ENCODE measurements at places on chromosomes 11 and 22.

DNA sequence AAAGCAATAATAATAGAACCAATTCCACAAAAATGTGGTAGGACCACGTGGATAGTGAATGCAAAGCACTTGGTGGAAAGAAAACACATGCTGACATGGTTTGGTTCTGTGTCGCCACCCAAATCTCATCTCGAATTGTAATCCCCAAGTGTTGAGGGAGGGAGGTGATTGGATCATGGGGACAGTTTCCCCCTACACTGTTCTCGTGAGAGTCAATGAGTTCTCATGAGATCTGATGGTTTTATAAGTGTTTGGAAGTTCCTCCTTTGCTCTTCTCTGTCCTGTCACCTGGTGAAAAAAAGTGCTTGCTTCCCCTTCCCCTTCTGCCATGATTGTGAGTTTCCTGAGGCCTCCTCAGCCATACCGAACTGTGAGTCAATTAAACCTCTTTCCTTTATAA is 421.9 kb upstream of the CADM1 start:
- no peak for DNase-seq

DNA sequence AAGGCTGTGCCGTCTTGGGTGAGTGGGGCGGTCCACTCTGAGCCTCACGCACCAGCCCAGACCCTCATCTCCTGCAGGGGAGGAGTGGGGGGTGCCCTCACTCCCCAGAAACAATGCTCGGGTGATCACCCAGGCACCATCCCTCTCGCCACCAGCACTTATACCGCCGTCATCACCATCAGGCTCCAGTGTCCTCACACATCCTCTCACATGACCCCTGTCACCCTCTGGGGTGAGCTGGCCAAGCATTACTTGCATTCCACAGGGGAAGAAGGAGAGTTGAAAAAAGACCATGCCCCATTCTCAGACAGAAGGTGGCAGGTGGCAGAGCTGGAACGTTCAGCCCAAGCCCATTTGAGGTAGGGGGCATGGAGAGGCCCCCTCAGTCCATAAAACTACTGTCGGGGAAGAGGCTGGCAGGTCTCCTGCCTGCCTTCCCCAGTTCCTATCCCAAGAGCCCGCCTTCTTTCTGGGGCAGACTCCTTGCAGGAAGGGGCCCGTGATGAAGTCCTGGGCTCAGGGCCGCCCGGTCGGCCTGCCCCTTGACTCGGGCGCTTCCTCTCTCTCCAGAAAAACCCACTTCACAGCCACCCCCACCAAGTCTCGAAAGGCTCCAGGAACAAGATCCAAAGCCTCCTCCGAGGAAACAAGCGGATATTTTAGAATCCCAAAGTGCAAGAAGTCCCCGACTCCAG is 153.3 kb downstream of the DSCAML1 start:
- no peak for DNase-seq

DNA sequence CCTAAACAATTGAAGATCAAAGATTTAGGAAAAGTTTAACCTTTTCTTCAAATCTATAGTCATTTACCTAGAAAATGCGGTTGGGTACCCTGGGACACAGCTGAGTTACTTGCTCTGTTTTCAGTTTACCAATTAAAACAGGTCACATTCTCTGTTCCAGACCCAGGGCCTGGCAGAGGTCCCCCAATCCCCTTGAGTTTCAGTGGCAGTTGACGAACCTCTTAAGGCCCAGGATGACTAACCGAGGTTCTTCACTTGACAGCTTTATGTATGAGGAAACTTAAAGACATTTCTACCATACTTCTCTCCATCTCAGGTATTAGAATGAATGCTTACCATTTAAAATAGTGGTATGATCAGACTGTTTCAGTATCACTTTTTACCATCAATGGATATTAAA is 16.3 kb downstream of the LDHAL6A start:
- DNase-seq = no peak

GRCh38 chr11:130852589-130852988 is 63.7 kb downstream of the SNX19 start:
- no peak for DNase-seq

GRCh38 chr22:22955866-22956535 is 68.4 kb downstream of the IGLL5 start:
- peak; percentile 31 for DNase-seq

- DNase-seq = no peak
Observed at GRCh38 chr11:75733431-75734107, 15.9 kb downstream of the MOGAT2 start.

DNA sequence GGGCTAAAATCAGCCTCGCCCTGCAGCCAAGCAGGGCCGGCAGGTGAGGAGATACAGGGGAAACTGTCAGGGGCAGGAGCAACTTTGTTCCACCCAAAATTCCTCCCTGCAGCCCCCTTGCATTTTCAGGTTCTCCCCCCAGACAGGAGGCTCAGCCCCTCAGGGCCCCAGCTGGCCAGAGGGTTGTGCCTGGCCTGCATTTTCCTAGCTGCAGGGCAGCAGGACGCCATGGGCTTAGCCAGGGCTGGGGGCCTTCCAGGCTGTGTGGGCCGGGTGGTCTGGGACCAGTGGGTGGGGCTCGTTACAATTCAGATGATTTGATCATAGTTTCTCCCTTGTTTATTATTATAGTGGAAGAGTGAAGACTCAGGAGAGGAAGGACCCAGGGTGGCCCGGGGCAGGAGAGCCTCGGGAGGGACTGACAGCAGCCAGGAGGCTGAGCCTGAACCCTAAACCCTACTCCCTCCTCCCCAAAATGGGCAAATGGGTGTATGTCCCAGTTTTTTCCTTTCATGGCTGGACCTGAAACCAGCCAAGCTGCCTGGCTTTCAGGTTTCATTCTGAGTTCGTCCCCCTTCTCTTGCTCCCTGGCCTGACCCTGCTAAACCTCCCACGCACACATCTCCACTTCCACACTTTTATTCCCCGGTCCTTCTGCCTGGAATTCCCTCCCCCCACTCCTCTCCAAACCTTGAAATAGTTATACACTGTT is 40.0 kb downstream of the AHNAK start:
- DNase-seq = no peak

- DNase-seq = no peak
Observed at GRCh38 chr22:47439643-47440265, 677.3 kb downstream of the TBC1D22A start.

- DNase-seq = no peak
Observed at GRCh38 chr11:114915871-114916805, 237.8 kb downstream of the NXPE2 start.

DNA sequence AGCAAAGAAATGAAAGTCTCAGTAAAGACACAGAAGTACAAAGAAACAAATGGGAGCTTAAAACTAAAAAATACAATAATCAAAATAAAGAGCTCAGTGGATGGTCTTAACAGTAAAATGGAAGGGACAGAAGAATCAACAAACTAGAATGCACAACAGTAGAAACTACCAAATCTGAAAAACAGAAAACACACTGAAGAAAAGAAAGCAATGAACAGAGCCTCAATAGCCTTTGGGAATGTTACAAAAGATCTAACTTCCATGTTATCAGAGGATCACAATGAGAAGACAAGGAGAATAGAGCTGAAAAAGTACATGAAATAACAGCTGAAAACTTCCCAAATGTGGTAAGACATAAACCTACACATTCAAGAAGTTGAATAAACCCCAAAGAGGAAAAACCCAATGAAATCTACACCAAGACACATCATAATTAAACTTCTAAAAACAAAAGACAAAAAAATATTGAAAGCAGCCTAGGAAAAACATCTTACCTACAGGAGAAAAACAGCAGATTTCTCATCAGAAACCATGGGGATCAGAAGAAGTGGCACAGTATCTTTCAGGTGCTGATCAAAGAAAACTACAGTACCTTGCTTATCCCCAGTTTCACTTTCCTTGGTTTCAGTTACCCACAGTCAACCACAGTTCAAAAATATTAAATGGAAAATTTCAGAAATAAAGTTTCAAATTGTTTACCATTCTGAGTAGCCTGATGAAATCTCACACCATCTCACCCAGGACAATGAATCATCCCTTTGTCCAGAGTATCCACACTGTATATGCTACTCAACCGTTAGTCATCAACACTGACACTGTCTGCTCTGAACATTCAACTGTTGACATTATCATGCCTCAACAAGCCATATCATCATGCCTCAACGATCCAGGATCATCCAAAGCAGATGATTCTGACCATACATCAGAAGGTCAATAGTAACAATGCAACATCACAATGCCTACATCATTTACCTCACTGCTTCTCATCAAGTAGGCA is 22.2 kb downstream of the RRAS2 start:
- no peak for DNase-seq

- DNase-seq = no peak
Observed at GRCh38 chr11:130979386-130979972, 63.2 kb upstream of the SNX19 start.

DNA sequence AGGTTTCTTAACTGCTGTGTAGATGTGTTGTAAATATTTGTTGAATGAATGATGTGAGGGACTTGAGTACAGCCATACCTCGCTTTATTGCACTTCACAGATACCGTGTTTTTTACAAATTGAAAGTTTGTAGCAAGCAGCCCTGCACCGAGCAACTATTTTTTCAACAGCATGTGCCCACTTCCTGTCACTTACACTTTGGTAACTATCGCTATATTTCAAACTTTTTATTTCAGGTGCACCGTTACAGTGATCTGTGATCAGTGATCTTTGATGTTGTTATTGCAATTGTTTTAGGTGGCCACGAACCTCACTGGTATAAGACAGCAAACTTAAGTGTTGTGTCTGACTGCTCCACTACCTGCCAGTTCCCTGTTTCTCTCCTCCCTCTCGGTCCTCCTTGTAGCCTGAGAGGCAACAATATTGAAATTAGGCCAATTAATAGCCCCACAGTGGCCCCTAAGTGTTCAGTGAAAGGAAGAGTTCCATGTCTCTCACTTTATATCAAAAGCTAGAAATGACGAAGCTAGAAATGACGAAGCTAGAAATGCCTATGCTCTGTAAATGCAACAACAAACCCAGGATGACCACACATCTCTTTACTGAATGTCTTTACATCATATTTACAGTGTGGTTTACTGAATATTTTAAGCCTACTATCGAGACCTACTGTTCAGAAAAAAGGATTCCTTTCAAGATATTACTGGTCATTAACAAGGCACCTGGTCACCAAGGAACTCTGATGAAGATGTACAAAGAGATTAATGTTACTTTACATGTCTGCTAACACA is 1.0 kb downstream of the SFI1 start:
- no peak for DNase-seq

DNA sequence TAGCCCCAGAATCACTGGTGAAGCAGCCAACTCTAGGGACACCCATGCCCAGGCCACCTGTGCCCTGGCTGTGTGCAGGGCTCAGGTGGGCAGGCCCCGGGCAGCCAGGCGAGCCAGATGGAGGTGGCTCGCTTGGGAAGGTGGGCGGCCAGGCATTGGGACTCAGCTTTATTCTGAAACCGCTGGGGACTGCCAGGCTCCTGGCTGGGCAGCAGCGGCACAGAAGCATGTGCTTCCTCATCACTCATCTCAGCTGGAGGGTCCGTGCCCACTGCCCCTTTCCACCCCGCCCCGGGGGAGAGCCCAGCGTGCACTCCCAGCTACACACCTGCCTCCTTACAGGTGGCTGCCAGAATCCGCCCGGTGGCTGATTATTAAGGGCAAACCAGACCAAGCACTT is 27.1 kb upstream of the SLC22A12 start:
- no peak for DNase-seq

GRCh38 chr11:116776522-116776984 is 3.8 kb upstream of the BUD13 start:
- DNase-seq = no peak

DNA sequence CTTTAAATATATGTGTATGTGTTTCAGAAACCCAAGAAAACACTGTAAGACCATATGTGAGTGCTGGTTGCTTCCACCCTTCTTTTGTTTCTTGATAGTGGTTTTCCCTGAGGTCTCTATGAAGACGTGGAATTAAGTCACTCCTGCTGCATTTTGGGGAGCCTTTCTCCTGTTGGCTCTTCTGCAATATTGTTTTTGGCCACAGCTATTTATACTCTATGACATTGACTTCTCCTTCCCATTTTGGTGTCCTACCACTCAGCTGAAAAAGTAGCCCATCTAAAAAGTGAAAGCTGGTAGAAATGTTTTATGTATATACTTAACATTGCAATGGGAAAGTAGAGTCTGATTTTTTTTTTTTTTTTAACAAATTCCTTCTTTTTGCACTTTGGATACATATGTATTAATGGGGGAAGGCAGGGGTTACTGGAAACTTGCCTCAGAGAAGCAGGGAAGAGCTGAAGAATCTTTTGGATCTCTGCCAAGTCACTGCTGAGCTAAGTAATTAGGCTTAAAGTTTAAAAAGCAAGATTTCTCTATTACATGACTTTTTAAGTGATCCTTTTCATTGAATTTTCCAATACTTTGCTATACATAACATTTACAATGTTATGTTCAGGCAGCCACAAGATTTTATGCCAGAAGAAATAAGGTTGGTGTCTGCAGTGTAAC is 1.8 kb downstream of the TTC17 start:
- DNase-seq = no peak

GRCh38 chr11:121240650-121241303 is 51.8 kb upstream of the SC5D start:
- no peak for DNase-seq

DNA sequence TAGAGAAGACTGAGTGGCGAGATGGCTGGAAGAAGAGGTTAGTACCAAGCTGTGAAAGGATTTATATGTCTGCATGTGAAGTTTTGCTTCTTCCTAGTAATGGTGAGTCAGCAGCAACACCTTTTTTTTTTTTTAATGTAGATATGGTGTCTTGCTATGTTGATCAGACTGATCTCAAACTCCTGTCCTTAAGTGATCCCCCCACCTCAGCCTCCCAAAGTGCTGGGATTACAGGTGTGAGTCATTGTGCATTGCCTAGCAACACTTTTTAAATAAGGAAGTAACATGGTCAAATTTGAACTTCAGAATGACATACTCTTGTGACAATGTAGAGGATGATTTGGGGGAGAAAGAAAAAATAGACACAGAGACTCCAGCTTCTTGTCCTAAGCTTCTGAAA is 6.5 kb upstream of the CSTPP1 start:
- no peak for DNase-seq

GRCh38 chr11:123543797-123544196 is 110.6 kb downstream of the SCN3B start:
- no peak for DNase-seq

GRCh38 chr11:119615003-119615881 is 113.8 kb downstream of the NECTIN1 start:
- no peak for DNase-seq

DNA sequence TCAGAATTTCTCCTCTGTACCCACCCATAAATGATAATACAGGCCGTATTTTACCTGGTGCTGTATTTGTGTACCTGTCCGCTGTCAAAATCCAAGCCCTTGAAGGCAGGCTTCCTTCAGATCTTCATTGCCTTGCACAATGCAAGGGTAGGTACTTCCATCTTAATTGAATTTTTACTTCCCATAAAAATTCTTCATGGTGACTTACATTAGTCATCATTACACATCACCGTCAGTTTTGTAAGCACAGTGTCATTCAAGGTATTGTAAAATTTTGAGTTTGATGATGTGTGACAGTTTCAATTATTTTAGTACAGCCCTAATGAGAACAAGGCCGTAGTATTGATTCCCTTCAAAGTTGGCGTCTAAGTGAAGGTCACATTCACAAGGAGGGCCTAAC is 770 bp upstream of the TSG101 start:
- DNase-seq = no peak

DNA sequence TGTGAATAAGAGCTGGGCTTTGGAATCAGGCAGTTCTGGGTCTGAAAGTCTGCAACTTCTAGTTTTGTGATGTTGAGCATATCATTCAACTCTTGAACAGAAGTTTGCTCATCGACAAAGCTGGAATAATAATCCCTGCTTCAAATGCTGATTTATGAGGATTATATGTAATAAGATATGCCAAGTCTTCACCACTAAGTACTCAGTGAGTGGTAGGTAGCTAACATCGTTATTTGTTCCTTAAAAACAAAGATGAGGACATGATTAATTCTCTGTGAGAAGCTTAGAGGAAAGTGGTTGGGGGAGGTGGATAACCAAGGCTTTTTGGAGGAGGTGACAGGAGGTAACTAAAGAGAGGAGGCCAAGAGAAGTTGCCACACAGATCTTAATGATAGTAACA is 96.5 kb downstream of the ME3 start:
- no peak for DNase-seq
